ENCODE measurements at places on chromosomes 1 and 21. TPM values are rescaled to one million over a fixed set of nuclear protein-coding genes. Genes with fewer than 3 reads are reported as not detected.

DNA sequence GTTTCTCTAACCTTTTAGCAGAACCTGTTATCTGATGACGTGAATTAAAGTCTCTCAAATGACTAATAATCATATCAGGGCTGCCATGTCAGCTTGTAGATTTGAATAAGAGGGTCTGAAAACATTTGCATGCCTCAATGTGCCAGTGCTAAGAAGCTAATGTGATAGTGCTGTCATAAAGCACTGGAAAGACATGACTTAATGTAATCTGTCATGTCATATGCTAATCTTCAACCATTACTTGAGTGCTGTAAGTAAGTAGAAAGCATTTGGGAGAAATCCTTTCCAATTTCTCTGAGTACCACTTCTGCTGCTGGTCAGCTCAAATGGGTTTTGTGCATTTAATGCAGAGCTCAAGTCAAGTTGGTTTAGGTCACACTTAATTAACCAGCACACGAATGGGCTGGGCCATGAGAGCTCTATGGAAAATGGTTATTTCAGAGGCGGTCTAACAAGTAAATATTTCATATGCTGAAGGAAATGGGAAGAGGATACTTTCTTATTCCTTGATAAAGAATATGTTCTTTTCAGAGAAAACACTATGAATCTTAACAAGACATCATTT, 609.2 kb downstream of the LMO4 start:
- no peak for DNase-seq

- DNase-seq = no peak
Measured at GRCh38 chr1:163305441-163305840, 16.3 kb upstream of the NUF2 start.

DNA sequence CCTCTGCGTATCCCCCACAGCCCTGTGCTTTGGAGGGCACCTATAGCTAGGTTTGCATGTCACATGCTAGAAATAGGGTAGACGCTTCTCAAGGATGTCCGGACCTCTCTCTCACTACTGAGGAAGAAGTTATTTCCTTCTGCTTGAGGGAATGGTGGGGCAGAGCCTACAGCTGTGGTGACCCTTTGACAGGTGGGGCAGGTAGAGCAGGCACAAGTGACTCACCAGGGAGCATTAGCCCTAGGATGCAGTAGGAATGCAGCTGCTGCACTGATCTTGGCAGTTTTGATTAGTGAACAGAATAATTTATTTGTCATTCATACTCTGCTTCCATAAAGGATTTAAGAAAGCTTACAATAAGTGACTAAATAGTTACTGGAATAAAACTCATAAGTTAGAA, 129.6 kb upstream of the HOOK1 start:
- no peak for DNase-seq

GNB1 gene
- 135 TPM for total RNA-seq

KRTAP13-2 gene
- not detected for total RNA-seq

AIRE gene
- total RNA-seq = 0.31 TPM

All from H7 (cell line).